ENCODE measurements at places on chromosomes 2 and 18.
A peak's percentile ranks its signal among the peaks of the same experiment; 100 is the strongest.

- DNase-seq = no peak
Observed at GRCh38 chr2:31428001-31428418, 13.5 kb upstream of the XDH start.

DNA sequence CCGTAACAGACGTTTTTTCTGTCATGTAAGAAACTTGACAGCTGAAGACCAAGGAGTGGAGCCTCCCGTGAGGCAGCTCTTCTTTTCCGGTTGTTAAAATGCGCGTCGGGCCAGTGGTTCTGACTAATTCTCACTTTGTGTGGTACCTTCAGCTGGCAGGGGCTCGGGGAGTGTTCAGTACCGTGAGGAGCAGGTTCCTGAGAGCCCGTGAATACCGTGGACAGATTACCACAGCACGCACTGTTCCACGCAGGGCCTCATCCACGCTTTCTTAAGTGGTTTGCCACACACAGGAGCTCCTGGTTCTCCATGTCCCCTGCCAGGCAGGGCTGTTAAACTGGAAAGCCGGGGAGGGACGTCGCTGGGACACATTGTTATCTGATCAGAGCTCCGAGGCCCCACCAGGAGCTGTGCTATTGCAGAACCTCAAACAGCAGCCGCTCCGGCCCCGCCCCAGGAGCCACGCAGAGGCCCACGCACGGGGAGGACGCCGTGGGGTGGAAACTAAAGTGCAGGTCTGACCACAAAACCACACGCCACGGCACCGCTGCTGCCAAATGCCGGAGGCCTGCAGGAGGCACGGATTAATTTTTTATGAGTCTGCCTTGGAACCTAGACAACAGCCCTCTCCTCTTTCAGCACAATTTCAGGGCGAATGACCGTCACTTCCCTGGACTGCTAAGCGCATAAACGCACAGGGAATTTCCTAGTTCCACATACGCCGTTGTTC lies 43.3 kb downstream of the NFATC1 start:
- peak; percentile 25 for DNase-seq

DNA sequence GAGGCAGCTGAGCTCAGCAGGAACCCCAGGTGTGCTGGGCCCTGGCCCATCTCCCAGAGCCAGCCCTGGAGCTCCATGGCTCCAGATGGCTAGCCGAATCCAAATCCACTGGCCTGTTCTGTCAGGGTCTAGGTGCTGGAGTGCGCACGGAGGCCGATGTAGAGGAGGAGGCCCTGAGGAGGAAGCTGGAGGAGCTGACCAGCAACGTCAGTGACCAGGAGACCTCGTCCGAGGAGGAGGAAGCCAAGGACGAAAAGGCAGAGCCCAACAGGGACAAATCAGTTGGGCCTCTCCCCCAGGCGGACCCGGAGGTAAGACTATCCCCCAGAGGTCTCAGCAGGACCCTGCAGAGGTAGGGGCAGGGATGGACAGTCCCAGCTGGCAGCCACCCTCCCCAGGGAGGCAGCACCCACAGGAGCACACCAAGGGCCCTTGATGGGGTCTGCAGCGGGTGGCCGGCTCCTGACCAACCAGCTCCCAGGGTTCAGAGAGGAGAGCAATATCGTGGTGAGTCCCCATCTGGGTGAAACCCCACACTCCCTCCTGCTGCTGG lies 26.1 kb upstream of the PRLH start:
- DNase-seq = no peak

DNA sequence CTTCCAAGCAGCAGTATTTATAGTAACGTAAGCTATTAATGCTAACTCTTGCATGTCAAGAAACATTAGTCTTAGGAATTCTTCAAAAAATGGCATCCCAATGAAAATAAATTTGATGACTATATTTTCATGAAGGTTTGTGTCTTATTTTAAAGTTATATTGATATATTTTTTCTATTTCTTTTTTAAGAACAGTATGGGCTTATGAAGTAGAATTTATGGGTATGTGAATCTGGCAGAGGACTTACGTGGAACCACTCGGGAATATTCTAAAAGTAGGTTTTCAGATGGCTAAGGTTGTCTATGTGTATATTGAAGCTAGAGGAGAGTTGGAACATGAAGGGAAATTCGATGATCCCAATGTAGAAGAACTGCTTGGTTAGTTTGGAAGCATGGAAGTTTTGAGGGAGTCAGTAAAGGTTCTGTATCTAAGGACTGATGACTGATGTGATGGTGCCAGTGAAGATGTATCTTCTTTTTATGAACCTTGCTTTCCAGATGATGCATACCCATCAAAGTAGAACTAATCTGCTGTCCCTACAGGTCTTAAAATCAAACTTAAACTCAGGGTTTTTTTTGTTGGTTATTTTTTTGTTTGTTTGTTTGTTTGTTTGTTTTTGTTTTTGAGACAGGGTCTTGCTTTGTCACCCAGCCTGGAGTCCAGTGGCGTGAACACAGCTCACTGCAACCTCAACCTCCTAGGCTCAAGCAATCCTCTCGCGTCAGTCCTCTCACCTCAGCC lies 39.5 kb downstream of the DDX1 start:
- no peak for DNase-seq

DNA sequence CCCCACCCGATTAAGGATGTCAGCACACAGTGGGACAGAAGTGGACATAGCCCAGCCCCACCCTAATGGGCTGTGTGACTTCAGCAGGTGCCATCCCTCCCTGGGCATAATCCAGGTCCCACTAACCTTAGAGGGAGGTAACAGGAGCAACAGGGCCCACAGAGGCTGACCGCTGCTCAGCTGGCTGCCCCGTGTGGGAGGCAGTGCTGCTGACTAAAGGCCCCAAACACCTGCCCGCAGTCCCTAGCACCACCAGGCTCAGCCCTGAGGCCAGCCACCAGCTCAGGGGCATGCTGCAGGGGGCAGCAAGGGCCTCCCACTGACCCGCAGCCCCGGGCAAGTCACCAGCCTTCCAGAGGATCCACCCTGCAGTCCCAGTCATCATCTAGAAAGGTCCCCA lies 14.6 kb downstream of the BIN1 start:
- DNase-seq = no peak

DNA sequence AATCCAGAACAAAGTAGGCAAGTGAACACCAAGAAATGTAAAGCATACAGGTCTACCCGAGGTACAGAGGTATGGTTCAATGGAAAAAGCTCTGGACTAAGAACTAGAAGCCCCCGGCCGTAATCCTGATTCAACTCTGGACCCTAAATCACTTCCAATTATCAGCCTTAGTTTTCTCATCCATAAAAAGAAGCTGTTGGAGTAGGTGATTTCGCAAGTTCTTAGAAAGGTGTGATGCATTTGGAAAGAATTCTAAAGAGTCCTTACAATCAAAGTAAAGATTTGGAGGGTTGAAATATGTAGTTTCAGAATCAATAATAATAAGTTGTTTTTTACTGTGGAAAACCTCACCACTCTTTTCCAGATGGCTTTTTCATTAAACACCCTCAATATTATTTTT lies 622.1 kb upstream of the ID2 start:
- no peak for DNase-seq

DNA sequence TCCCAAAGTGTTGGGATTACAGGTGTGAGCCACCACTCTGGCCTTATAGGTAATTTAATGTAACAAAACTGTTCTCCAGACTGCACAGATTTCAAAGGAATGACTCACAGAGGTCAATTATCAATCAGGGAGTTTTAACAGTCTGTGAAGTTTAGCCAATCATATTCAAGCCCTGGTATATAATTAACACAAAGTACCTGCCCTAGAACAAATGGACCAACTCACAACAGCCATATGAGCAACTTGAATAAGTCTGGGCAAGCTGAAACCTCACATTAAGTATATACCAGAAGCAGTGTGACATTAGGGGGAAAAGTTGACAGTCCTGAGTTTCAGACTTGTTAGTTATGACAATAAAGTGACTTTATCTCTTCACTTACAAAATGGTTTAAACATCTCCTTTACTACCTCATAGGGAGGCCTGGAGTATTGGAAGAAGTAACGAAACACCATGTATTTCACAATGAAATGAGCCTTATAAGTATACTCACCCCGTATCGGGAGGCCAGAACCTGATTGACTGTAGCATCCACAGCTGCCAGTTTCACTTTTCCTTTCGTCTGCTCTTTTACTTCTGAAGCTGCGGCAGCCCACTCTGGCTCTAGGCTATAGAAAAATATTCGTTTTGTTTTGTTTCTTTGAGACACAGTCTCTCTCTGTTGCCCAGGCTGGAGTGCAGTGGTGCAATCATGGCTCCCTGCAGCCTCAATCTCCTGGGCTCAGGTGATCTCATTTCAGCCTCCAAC lies 22.2 kb downstream of the PDIA6 start:
- DNase-seq = no peak

GRCh38 chr2:173819852-173820251 lies 145.3 kb downstream of the SP3 start:
- no peak for DNase-seq

DNA sequence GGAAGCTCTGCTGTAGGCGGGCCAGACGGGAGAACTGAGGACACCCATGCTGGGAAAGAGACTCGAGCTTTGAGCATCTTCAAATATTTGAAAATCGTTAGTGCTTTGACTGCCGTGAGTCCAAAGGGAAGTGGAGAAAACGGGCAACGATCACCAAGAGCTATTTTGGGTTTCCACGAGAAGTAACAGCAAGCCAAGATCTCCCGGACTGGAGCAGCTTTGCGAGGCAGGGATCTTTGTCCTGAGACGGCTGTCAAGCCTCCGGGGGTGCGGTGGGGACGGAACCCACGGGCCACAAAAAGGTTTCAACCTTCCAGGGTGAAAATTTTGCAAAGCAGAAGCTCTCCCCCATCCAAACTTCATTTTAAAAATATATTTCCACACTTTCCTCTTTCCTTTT lies 195.8 kb downstream of the NDUFA10 start:
- DNase-seq = no peak

- DNase-seq = no peak
Observed at GRCh38 chr18:2657788-2658458, 2.4 kb downstream of the SMCHD1 start.

DNA sequence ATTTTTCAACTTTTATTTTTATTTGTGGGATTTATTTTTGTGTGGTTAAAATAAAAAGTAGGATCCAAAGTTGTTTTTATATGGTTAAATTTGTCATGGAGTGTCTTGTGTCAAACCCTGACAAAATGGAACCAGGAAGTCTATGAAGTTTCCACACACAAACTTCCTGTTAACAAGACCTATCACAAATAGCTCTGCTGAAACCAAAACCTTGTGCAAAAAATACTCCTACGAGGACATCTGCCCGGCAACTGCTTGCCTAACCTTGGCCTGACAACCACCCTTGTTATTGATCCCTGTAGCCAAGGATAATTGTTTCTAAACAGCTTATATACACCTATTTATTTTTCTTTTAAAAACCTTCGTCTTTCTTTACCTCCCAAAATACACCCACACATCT lies 389.6 kb downstream of the TRIB2 start:
- no peak for DNase-seq

DNA sequence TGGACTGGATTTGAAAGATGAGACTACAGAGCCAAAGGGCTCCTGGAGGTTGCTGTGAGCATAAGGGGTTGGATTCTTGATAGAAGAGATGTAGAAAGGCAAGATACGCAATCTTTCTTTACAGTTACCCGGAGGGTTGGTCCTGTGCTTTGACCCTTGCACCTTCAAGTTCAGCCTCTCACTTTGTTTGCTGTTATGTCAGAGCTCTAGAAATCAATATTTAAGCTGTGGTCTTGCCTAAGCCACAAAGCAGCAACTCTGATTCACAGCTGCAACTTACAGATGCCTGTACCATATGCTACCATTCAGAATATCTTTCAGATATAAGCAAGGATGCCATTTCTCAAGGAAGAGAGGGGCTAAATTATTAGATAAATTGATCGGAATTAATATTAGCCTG lies 943.1 kb upstream of the LRRTM1 start:
- no peak for DNase-seq

DNA sequence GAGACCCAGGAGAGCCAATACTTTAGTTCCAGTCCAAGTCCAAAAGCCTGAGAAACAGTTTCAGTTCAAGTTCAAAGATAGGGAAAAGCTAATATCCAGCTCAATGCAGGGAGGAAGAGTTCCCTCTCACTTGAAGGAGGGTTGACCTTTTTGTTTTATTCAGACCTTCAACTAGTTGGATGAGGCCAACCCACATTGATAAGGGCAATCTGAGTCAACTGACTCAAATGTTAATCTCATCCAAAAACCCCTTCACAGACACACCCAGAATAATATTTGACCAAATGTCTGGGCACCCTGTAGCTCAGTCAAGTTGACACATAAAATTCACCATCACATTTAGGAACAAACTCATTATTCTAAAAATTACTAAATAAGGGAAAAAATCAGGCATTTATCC lies 246.8 kb downstream of the METTL4 start:
- no peak for DNase-seq

GRCh38 chr18:63284827-63285733 lies 34.5 kb downstream of the BCL2 start:
- no peak for DNase-seq

- peak; percentile 22 for DNase-seq
Observed at GRCh38 chr2:48545244-48545643, 15.3 kb downstream of the STON1 start.

- DNase-seq = no peak
Observed at GRCh38 chr2:55025082-55025481, 25.2 kb downstream of the RTN4 start.

GRCh38 chr2:102291319-102292075 lies 19.9 kb upstream of the IL1RL1 start:
- DNase-seq = no peak

DNA sequence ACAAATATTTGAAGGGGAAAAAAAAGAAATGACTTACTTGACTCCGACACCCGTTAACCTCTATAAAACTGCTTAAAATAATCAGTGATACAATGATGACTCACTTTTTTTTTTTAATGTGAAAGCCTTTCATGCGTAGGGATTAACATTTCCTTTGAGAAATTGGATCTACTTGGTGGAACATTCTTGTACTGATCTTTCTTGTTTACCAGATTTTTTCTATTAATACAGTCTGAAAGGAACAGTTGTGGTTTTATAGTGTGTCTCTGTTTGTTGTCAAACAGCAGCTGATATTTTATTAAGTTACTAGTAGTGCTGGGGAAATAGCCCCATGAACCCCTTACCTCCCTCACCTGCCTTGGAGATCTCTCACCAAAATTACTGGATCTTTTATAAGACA lies 40.2 kb upstream of the NEB start:
- no peak for DNase-seq

GRCh38 chr2:198162276-198162675 lies 357.9 kb downstream of the PLCL1 start:
- no peak for DNase-seq

DNA sequence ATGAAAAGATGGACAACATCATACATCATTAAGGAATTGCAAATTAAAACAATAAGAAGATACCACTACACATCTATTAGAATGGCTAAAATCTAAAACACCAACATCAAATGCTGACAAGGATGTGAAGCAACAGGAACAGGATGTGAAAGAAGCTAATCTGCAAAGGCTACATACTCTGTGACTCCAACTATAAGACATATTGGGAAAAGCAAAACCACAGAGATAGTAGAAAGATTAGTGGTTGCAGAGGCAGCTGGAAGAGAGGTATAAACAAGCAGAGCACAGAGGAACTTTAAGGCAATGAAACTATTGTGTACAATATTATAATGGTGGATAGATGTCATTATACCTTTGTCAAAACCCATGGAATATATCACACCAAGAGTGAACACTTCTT lies 393.7 kb upstream of the RAB6C start:
- no peak for DNase-seq

Measured in HEK293T (cell line).